ENCODE measurements at places on chromosomes 12 and 14.

GRCh38 chr14:65958664-65959562, 527.3 kb upstream of the CCDC196 start:
- peak; percentile 53 for DNase-seq

- no peak for DNase-seq
Observed at GRCh38 chr12:31006416-31007152, 67.1 kb upstream of the DDX11 start.

DNA sequence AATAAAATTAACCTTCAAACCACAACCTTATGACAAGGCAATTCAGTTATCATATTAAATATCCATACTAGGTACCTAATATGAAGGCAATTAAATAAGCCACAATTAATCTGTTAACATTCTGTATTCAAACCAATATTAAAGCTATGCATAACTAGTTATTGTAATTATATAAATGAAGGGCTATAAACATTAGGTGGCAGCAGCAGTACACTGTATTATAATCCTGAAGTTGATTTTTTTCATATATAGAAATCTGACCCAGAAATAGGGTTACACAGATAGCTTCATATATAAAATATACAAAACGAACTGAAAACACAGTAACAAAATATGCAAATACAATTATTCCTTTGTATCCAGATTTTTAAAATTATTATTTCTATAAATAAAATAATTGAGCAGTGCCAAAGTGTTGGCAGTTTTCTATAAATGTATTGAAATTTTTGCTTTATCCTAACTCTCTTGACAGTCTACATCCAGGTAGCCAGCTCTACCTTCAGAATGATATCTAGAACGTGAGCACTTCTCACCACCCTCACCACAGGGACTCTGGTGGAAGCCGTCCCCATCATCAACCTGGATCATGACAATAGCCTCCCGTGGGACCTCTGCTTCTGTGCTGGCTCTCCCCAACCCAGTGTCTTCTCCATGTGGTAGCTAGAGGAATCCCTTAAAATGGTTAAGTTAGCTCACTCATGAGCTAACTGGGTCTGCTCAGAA, 136.2 kb downstream of the MED13L start:
- DNase-seq = no peak

DNA sequence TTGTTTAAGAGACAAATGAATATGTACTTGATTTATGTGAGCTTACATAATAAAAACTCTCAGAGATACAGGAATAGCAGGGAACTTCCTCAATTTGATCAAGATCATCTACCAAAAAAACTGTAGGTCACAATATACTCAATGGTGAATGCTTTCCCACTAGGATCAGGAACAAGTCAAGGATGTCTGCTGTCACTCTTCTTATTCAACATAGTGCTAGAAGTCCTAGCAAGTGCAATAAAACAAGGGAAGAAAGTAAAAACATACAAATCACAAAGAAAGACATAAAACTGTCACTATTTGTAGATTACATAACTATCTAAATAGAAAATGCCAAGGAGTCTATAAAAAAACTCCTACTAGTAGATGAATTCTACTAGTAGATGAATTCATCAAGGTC, 41.9 kb upstream of the PAWR start:
- DNase-seq = no peak

DNA sequence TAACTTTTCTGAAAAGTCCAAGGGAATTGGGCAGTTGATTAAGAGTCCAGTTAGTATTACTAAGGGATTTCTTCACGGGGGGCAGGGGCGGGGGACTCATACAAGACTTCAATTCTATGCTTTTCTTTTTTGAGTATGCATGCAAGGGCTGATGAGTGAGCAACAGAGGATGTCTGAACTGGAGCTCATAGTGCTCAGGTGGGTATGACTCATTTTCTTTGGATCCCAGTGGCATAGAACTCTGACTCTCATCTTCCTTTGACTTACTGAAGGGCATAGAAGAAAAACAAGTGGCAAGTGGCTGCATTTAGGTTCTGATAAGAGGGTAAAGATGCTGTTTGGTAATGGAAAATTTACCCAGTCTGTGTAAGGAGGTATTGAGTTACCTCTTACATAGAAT, 749.2 kb downstream of the NOVA1 start:
- no peak for DNase-seq

GRCh38 chr12:4320497-4320852, 538 bp upstream of the TIGAR start:
- no peak for DNase-seq

GRCh38 chr12:127600211-127600610, 666.8 kb upstream of the TMEM132C start:
- DNase-seq = no peak

GRCh38 chr14:57508756-57509155, 15.1 kb upstream of the CCDC198 start:
- DNase-seq = no peak

GRCh38 chr14:29906256-29906870, 21.3 kb downstream of the PRKD1 start:
- no peak for DNase-seq

- no peak for DNase-seq
Observed at GRCh38 chr12:87784350-87784749, 244.9 kb downstream of the C12orf50 start.

DNA sequence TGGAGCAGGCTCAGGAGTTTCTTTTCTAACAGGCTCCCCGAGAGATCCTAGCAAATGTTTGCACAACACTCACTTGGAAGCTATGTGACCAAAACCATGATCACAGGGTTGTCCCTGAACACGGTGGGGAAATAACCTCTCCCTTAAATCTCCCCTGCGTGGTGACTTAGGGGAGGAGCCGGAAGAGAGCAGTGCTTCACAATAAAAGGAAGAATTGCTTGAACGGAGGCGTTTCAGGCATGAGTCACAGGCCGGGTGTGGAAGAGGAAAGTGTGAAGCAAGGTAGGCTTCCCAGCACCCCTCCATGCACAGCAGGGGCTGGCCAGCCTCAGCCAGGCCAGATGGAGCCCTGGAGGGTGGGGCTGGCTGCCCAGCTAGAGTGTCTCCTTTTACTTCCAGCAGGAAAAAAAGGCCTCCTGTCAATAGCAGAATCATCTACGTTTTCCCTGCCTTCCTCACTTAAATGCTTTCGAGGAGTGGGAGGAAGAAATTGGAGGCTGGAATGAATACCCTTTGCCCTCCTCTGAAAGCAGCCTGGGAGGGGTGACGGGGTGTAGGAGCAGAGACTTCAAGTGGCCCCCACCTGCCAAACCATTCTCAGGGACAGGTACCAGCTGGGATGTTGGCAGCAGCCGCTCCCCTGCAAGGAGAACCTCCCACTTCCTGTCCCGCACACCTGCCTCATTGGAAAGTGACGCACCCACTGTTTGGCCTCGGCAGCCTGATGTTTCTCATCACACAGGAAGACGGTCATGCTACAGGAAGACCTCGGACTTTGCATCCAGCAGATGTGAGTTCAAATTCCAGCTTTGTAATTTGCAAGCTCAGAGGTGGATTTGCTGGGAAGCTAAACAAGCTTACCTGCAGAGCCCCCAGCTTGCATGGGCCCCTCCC, 30.1 kb upstream of the PPP2R5C start:
- peak; percentile 15 for DNase-seq

DNA sequence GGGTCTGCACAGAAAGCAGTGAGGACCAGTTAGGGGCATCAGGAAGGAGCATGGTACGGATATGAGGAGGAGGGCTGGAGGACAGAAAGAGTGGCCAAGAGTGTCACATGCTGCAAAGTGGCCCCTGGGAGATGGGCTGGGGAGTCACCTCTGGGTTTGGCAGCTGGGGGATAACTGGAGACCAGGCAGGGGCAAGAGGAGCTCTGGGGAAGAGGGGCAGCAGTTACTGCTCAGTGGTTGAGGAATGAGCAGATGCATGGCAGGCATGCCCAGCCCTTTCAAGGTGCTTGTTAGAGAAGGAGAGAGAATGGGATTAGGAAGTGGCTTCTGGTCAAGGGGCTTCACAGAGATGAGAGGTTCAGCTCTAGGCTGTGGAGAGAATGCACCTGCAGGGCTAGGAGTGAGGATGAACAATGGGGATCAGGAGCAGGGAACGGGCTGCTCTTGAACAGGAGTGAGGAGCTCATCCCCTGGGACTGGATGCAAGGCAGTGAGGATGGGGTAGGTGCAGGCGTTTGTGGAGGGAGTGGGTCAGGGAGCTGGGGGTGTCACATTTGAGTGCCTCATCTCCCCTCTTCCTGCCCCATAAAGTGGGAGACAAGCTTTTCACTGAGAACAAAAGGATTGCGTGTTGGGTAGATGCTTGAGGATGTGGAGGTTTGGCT, 127.5 kb downstream of the PAPOLA start:
- no peak for DNase-seq

DNA sequence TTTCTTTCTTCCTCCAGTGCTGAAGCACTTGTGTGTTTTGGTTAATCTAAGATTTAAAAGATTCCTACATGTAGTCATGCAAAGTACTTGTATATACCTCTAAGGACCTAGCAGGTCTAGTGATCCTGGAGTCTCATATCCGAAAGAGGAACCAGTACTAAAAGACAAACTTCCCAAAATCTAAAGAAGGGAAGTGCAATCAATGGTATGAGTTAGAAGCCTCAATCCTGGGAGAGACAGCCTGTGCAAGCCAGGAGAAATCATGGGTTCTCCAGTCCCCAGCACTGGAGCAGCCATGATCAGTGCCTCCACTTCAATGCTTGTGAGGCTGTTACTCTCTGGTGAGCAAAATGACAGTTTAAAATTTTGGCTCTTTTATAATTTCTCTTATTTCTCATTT, 277.4 kb downstream of the DAD1 start:
- DNase-seq = no peak

GRCh38 chr12:118946256-118946655, 35.1 kb upstream of the SRRM4 start:
- no peak for DNase-seq

- no peak for DNase-seq
Observed at GRCh38 chr14:22656945-22657731, 13.0 kb upstream of the OR6J1 start.

DNA sequence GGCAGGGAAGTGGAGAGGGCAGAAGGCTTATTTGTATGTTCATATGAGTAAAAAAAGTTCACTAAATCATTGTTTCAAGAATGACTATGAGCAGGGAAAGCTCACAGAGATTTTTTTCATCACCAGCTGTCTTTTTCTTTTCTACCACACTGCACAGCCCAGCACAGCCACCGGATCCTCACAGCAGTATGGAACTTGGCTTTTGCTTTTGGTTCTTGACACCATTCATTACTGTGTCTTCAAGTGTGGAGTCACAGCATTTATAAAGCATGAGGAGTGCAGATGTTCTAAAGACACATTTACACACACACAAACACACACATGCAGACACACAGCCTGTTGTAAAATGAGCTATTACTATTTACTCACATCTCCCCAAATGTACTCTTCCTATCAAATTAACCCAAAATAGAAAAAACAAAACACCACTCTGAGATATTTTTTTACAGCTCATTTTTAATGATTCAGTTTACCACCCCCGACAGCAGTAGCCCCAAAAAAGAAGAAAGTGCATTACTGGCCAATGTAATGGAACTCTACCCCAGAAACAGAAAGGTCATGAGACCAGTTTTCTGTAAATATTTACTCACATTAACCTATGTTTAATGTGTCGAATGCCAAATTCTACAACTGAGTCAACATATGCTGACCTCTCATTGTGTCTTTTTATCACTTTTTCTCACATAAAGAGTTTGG, 60.5 kb downstream of the BTG1 start:
- DNase-seq = no peak

DNA sequence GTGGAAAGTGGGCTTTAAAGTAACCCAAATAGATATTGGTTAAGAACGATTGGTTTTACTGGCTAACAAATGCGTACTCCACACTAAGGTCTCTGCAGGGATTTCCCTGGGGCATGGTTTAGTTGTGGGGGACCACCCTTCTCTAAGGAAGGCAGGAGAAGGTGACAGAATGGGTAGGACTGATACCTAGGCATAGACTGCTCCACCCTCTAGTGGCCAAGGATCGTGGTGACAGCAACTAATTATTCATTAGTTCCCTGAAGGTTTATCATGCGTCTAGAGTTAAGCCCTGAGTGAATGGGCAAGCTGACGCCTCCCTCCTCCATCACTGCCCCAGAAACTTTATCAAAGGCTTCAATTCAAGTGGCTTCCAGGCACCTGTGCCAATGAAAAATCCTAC, 9.1 kb downstream of the FAM181A start:
- DNase-seq = no peak

DNA sequence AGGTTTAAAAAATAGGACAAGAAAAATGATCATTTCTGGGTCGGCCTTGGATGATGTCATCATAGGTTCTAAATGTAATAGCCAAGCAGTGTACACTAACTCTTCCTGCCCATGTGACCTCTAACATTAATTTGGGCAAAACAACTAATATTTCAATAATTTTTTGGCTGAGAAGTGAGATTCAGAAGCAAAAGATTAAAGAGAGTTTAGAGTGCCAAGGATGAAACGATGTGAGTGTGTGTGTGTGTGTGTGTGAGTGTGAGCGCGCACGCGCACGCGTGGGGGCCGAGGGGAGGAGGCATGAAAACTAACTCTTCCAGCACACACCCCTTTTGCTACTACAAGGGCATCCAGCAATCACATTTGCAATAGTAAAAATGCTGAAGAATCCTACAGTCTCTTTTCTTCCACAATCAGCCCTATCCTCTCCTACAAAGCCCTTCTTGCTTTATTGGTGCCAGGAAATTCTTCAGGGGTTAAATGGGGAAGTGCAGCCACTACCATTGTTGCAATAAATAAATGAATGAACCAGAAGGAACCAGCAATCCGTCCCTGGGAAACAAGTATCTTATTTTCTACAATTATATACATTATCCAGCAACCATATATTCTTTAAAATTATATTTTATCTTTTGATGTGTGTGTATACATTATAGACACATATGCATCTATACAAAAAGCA, 52.9 kb downstream of the PEBP1 start:
- DNase-seq = no peak

GRCh38 chr12:10155966-10156365, 16.0 kb downstream of the OLR1 start:
- DNase-seq = no peak

DNA sequence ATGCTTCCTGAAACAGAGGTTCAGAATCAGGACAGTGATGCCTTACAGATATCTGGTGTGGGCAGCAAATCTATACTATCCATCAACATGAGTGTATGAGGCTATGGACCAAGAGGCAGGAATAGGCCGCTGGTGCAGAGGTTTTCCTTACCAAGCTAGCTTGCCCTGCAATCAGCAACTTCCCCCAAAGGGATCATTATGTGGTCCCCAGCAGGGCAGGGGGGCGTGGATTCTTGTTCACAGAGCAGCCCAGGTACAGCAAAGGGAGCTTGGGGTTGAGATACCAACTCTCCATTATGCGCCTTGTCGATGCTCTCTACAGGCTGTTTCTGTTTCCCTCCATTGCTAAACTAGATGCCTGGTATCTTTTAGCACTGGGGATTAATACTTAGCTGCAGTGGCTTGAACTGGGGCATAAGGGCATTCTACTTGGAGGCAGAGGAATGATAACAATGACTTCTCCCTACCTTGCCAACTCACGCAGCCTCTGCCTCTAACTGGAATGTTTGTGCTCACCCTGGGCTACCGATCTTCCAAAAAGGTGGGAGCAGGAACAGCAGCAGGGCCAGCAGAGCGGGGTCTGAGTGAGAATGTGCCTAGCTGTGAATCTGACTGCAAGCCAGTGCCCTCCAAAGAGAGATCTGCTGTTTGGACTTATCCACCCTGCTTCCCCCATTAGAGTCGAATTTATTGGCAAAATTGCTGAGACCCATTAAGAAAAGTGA, 10.3 kb upstream of the KRT1 start:
- DNase-seq = no peak
